RPMI7951 (cell line): ENCODE measurements at places on chromosomes 5 and 9.

DNA sequence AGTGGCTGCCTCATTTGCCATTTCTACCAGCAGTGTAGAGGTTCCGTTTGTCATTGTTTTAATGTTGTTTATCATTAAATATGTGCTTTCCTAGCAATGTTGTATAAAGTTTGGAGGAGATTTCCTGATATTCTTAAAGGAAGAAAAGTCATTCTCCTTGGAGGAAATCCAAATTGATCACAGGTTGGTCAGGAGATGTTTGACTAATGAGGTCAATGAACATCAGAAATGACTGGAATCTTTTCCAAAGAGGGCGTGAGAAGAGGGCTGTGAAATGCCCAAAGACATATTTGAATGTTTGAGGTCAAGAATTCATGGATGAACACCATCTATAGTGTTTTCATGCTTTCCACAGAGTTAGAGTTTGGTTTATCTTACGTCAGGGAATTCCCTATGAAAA lies 471.3 kb downstream of the MAT2B start:
- no peak for DNase-seq

DNA sequence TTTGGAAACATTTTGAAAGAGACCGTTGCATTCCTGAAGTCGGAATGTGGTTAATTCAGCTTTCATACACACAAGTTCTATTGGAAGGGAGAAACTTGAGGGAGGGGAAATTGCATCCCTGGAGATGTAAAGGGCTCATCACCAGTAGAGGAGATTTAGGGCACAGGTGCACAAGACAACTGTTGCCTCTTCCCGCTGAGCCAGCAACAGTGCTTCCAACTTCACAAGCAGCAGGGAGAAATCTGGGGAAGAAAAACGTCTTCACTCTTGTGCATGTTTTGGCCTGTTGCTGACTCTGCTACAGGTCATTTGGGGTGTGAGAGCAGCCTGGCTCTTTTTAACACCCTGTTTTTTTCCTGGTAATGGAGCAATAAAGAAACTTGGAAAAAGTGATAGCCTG lies 277.9 kb downstream of the GAS1 start:
- DNase-seq: no peak

DNA sequence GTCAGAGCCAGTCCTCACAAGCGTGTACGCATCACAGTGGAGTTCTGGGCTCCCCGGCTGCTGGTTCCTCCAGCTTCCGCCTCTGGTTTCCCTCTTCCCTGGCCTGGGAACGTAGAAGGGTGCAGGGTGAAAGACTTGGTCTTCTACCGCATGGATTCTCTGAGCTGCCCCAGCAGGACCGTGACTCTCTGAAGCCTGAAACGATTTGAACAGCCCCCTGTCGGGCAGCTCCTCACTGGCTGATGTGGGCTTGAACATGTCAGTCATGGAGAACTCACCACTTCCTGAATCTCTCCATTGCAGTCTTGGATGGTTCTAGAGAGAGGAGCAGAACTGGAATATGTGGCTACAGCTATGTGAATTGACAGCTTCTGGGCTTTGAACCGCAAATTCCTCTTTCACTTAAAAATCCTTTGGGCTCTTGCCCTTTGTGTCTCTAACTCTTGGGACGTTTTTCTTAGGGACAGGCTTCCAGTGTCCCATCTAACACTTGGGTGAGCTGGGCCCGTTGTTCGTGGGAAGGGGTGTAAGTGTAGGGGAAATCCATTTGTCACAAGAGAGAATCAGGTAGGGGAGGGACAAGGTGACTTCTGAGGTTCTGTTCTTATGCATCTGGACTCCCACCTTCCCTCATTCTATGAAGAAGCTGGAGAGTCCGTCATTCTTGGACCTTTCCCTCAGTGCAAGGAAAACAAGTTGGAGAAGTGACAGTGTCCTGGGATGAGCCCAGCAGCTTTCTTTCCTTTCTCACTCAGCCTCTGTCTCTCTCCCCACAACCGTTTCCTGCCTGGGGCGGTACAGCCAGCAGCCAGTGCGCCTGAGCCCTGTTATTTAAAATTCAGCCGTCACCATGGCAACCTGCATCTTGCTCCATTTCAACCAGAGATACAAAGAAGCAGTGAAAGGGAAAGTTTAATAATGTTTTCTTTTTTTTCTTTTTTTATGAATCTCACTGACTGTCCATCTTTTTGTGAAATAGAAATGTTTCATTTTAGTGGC lies 84.7 kb downstream of the PTTG1 start:
- DNase-seq: peak; percentile 88

DNA sequence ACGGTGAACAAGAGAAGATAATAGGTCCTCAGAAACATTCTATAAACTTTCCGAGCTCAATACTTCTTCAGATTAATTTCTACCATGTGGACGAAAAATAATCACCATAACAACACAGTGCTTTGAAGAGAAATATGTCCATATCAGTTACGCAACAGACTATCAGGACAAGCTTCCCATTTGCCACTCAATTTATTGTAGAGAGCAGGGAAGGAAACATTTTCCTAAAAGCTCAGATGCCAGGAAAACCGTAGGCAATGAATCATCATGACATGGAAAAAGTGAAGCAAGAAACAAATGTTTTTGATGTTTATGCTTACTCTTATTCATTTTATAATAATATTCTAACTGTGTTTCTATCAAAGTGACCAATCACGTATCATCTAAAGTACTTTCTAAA lies 87.6 kb downstream of the S1PR3 start:
- peak; percentile 40 for DNase-seq

GRCh38 chr5:158838781-158839180 lies 260.9 kb downstream of the EBF1 start:
- no peak for DNase-seq

- no peak for DNase-seq
These were observed 52.8 kb downstream of the SEMA4D start for GRCh38 chr9:89444925-89445765.

GRCh38 chr9:77127071-77127470 lies 50.3 kb upstream of the VPS13A start:
- no peak for DNase-seq

- no peak for DNase-seq
These were observed 47.8 kb downstream of the ST8SIA4 start for GRCh38 chr5:100855295-100855694.

GRCh38 chr5:173736923-173737412 lies 120.5 kb upstream of the BOD1 start:
- DNase-seq: no peak

- no peak for DNase-seq
These were observed 73.5 kb downstream of the LNPEP start for GRCh38 chr5:97009212-97009898.

DNA sequence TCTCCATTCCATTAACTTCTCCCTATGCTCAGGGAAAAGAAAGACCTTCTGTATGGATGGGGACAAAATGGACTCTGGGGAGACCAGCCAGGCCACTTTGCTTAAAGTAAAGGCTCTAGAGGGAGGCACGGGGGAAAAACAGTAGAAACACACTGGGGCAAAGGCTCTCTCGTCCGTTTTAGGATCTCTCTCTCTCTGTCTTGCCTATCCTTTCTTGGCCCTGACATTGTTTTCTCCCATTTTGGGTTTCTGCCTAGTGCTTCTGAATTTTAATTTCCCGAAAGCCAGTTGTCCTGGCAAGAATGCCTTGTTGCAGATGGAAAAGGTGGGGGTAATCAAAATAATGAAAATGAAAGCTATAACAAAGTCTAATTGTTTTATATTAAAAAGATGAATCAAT lies 28.2 kb downstream of the NMUR2 start:
- DNase-seq: no peak

DNA sequence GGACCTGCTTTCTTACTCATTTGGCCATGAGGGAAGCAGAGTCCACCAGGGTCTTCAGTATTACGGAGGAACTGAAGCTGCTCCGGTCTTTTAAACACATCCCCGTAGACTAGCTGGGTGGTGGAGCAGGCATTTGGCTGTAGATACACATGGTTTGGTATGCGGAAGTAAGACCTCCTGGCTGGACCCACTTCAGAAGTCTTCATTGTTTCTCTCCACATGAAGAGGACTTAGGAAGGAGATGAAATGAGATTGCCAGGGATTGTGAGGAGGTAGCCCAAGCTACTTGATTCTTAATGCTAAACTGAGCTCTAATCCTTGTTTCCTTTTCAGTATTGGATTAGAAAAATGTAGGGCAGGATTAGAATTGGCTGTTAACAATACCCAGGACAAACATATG lies 32.9 kb downstream of the STXBP1 start:
- no peak for DNase-seq

GRCh38 chr5:109998726-109999125 lies 309.0 kb downstream of the MAN2A1 start:
- no peak for DNase-seq

GRCh38 chr5:171450423-171451331 lies 31.2 kb downstream of the FGF18 start:
- DNase-seq: no peak

- DNase-seq: no peak
These were observed 97.0 kb downstream of the HMHB1 start for GRCh38 chr5:143908959-143909358.

DNA sequence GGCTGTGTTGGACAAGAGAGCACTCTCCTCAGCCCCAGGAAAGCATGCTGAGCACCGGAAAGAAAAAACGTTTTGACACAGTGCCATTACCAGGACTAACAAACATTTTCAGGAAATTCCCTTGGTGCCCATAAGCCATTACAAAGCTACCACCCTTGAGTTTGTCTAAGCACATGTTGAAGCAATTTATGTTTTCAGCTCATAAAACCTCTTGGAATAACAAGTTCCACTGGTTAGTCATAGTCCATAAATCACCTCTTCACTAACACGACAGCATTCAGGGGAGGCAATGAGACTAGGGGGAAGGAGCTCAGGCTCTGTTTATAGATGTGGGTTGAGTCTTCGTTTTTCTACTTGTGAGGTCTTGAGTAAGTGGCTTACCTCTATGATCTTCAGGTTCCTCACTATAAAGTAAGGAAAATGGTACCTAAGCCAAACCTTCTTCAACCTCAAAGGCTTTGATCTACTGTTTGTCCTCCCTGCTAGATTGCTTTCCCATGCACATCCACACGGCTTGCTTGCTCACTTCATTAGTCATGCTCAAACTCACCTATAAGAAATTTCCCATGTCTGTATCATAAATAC lies 65.4 kb downstream of the DRD1 start:
- DNase-seq: peak; percentile 92

- peak; percentile 48 for DNase-seq
These were observed 4.6 kb upstream of the PHYHD1 start for GRCh38 chr9:128916204-128916603.

GRCh38 chr9:114878879-114879564 lies 51.4 kb downstream of the TNFSF8 start:
- DNase-seq: no peak

DNA sequence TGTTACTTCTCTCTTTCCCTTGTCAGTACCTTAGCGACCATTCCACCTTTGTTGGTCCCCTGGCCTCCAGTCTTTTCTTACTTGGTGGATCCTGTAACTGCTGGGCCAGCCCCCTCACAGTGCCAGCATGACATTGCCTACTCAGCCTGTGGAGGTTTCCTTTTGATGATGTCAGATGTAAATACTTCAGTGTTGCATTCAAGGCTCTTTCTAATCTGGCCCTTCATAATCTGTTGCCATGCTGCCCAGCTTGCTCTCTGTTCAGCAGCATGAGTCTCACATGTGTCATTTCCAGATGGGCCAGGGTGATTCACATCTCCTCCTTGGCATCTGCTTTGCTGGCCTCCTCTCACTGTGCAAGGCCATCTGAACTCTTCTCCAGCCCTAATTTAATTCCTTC lies 57.1 kb downstream of the MAST4 start:
- DNase-seq: peak; percentile 78

DNA sequence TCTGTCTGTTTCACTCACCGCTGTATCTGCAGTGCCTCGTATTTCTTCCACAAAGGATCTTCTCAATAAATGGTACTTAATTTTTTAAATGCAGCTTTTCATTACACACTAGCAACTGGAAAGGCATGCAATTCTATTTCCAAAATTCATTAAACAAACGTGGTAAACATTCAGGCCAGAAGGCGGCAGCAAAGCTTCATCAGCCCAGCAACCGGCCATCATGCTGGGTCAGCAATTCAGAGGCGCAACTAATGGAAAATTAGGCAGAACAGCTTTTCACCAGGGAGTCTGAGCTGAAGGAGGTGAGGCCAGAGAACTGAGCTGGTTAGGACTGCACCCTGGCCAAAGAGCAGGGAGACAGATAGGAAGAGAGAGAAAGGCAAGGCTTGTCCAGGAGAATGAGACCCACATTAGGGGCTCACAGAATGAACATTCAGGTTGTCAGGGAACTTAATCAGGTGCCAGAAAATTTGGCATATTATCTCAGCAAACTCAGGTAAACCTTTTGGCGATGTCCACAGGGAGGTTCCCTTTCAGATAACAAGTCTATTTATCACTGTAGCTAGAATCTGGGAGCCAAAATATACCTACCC lies 17.7 kb upstream of the RNF180 start:
- DNase-seq: peak; percentile 16

DNA sequence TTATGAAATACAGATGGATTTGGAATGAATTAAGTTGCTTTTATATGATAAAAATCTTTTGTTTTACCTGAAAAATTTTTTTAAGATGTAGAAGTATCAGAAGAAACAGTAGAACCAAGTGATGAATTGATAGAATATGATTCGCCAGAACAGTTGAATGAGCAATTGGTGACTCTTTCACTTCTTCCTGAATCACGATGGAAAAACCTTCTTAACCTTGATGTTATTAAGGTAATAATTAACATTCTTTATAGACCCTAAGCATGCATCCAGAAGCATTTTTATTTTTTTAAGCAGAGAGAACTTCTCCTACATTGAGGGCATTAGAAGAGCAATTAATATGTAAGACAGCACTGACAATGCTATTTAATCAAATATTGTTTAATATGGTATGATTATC lies 28.8 kb downstream of the WDR36 start:
- no peak for DNase-seq

DNA sequence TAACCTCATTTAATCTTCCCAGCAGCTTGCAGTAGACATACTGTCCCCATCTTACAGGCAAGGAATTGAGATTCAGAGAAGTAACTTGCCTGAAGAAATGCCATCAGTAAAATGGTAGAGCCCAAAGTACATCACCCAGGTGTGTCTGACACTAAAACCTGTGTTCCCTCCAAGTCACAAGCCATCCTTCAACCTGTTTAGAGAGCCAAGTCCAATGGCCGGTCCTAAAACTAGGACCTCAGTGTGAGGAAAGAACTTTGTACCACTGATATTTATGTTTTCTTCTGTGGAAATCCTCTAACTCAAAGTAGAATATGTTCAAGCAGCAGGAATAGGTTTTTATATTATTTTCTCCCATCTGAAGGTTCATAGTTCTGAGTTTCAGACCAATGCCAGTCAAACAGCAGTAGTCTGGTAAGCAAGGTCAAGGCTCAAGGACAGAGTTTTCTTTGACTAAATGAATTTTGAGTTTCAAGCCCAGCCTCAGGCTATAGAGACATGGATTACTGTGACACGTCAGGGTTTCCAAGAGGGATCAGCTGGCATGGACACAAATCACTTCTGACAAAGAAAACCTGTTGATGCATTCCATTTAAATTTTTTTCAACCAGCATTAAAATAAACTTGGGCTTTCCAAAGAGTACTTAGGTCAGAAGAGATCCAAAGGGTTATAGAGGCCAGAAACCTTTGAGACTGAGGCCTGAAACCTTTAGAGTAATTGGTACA lies 80.9 kb upstream of the PLPP6 start:
- DNase-seq: peak; percentile 26

- peak; percentile 84 for DNase-seq
These were observed 485 bp downstream of the TGFBR1 start for GRCh38 chr9:99105152-99106043.

- peak; percentile 84 for DNase-seq
These were observed 232.1 kb upstream of the PIK3R1 start for GRCh38 chr5:67983251-67984110.
